ENCODE measurements at places on chromosomes 11 and 22. TPM values are rescaled to one million over a fixed set of nuclear protein-coding genes. Genes with fewer than 3 reads are reported as not detected.

DNA sequence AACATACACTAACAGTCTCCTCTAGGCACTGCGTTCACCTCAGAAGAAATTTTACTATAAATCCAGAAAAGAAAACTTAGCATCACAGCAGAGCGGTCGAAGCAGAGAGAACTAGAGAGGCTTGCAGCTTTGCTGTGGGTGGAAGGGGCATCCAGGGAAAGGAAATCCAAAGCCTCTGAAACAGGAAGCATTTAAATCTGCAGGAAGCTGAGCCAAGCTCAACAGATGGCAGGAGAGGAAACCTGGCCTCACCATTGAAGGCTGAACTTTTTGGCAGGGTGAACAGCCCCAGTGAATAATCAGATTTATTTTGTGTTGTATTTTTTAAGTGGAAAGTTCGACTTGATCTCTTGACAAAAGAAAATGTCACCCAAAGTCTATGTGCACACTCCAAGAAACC lies 858.1 kb downstream of the OPCML start:
- no peak for DNase-seq

CHRDL2 gene
- total RNA-seq = 0.33 TPM

- no peak for DNase-seq
Measured at GRCh38 chr11:88420165-88420791, 82.7 kb upstream of the CTSC start.

DNA sequence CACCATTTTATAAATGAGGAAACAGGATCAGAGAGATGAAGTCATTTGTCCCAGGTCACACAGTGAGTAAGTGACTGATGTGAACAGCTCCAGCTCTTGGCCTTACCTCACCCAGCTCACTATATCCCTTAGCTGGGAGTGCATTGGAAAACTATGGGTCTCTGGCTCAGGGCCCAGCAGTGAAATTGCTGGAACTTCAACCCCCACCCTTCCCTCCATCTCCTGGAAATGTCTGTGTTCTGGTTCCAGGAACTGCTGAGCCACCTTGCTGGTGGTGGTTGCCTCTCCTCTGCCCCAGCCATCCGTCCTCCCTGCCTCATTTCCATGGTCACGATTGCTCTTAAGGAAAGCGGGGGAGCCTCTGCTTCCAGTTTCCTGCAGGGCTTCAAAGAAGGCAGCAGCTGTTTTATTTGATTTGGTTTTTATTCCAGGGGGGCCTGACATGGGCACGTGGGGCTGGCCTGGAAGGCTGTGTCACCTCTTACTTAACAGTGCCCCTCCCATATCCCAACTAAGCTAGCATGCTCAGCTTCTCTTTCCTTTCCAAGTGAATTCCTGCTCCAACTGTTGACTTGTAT lies 46.2 kb upstream of the CSTF3 start:
- no peak for DNase-seq

DNA sequence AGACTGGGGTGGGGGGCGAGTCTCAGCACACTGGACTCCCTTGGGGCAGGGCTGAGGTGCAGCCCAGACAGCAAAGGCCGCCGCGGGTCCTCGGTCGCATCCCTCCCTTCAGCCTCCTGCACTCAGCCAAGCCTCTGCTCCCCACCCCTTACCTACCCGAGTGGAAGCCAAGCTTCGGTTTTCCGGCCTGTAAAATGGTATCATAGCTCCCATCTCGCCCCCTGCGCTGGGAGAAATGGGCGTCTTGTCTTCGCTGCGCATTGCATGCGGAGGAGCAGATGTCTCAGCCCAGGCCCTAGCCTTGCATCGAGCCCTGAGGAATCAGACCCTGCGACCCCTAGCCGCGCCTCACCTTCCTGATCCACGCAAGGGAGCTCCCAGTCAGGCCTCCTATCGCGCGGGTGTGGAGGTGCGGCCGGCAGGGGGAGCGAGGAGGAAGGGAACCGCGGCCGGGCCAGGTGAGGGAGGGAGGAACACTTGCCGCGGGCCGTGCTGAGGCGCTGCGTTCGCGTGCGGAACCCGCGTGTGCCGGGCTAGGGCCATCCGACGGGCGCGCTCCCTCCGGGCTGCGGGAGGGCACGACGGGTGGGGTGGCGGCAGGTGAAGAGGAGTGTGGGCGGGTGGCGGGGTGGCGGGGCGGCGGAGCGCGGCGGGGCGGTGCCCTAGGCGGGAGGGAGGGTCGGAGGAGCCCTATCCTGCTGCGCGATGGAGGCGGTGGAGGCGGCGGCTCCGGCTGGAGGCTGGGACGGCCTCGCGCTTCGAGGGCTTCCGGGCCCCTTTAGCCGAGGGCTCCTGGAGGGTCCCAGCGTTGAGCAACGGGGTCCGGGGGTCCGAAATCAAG lies 4.1 kb upstream of the TBX1 start:
- DNase-seq = peak; percentile 62

GRCh38 chr11:118314988-118315411 lies 10.5 kb downstream of the CD3E start:
- no peak for DNase-seq

DNA sequence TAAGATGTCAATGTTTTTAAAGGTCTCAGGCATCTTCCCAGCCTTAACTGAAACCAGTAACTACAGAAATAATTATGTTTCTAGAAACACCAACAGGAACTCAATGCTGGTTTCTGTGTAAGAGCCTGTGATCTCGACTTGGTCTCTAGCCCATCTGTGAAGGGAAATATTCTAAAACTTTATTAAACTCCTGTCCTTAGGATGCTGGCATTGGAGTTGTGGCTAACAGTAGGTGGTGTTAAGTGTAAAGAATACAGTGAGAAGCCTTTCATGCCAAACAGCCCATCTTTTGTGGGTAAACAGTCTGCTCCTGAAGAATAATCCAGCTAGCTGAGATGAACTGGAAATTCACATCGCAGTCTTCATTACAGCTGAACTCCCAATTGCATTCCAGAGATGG lies 133.2 kb downstream of the ADAMTS15 start:
- DNase-seq = no peak

APOL4 gene
- not detected for total RNA-seq

SCUBE1 gene
- total RNA-seq = 1.2 TPM

DNA sequence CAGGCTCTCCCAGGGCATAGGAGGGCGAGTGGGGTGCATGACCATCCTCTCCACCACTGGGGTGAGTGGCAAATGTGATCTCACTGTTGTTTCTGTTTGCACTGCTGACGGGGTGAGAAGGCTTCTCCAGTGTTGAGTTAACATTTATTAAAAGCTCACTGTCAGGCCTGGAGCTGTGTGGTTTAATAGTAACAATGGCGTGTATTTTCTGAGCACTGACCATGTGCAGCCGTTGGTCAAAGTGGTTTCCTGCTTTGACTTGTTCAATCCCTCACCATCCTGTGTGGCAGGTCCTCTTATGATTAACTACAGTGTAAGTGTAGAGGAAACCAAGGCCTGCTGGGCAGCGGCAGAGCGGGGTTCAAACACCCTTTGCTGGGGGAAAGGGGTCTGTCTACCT lies 4.4 kb downstream of the A4GALT start:
- DNase-seq = no peak
